ENCODE measurements at places on chromosomes 4 and X. TPM values are rescaled to one million over a fixed set of nuclear protein-coding genes. Genes with fewer than 3 reads are reported as not detected.

The MAGEA9B gene
- not detected for polyA plus RNA-seq

The CENPI gene
- 8.5 TPM for polyA plus RNA-seq

The MAGED4 gene
- polyA plus RNA-seq, result 49.4 TPM

The CFP gene
- 4.1 TPM for polyA plus RNA-seq

The CT83 gene
- polyA plus RNA-seq, result not detected

The NAP1L5 gene
- polyA plus RNA-seq, result 12.5 TPM

The TCEAL6 gene
- not detected for polyA plus RNA-seq

The EREG gene
- 0.05 TPM for polyA plus RNA-seq

The HELT gene
- polyA plus RNA-seq, result not detected

DNA sequence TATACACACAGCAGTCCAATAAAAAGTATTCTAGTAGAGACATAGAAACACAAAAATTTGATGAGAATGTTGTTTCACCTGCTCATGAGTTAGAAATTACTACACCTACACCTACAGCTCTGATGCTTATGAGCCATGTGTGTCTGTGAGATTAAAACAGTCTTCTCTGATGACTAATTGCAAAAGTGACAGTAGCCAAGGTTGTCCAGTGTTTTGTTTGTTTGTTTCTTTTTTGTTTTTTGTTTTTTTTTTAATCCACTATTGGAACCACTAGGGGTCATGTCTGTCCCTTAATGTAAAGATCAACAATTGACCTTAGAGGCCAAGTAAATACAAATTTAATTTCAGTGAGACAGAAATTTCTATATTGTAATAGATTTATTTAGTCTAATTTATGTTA is 423.1 kb downstream of the TEX13C start:
- no peak for DNase-seq

- peak; percentile 15 for DNase-seq
Measured at GRCh38 chr4:110621839-110622751, 782 bp downstream of the PITX2 start.

- DNase-seq, result no peak
Measured at GRCh38 chrX:16931855-16932575, 14.4 kb upstream of the REPS2 start.

GRCh38 chr4:91434631-91435030 is 869.1 kb upstream of the GRID2 start:
- peak; percentile 58 for DNase-seq

DNA sequence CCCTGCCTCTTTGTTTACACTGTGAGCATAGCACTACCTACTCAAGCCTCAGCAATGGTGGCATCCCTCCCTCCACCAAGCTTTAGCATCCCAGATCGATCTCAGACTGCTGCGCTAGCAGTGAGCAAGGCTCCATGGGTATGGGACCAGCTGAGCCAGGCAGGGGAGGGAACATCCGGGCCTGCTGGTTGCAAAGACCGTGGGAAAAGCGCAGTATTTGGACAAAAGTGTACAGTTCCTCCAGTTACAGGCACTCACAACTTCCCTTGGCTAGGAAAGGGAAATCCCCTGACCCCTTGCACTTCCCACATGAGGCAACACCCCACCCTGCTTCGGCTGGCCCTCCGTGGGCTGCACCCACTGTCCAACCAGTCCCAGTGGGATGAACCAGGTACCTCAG is 26.5 kb downstream of the EGF start:
- DNase-seq, result no peak

- no peak for DNase-seq
Measured at GRCh38 chr4:125276811-125277210, 37.9 kb upstream of the FAT4 start.

DNA sequence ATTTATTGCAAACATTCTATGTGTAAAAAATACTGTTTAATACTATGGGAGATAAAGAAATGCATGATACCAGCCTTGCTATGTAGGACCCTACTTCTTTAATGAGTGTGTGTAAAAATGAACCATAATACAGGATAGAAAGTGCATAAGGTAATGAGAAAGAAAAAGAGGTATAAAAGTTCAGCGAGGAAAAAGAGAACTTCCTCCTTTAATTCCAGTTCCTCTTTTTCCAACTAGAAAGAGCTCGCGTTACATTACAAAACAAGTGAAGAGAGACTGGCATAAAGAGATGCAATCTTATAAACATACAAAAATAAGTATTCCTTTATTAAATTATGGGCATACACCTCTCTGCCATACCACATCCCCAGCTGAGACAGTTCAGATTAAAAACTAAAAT is 77.4 kb downstream of the ANKRD17 start:
- DNase-seq, result peak; percentile 12

GRCh38 chrX:119067023-119067739 is 5.6 kb upstream of the CT47C1 start:
- peak; percentile 58 for DNase-seq

- no peak for DNase-seq
Measured at GRCh38 chr4:137768196-137768595, 235.9 kb upstream of the PCDH18 start.

- peak; percentile 79 for DNase-seq
Measured at GRCh38 chr4:62226082-62226481, 1026.0 kb downstream of the ADGRL3 start.

- DNase-seq, result no peak
Measured at GRCh38 chr4:128663325-128663724, 146.2 kb upstream of the JADE1 start.

GRCh38 chrX:41153448-41153847 is 68.2 kb downstream of the USP9X start:
- DNase-seq, result no peak

DNA sequence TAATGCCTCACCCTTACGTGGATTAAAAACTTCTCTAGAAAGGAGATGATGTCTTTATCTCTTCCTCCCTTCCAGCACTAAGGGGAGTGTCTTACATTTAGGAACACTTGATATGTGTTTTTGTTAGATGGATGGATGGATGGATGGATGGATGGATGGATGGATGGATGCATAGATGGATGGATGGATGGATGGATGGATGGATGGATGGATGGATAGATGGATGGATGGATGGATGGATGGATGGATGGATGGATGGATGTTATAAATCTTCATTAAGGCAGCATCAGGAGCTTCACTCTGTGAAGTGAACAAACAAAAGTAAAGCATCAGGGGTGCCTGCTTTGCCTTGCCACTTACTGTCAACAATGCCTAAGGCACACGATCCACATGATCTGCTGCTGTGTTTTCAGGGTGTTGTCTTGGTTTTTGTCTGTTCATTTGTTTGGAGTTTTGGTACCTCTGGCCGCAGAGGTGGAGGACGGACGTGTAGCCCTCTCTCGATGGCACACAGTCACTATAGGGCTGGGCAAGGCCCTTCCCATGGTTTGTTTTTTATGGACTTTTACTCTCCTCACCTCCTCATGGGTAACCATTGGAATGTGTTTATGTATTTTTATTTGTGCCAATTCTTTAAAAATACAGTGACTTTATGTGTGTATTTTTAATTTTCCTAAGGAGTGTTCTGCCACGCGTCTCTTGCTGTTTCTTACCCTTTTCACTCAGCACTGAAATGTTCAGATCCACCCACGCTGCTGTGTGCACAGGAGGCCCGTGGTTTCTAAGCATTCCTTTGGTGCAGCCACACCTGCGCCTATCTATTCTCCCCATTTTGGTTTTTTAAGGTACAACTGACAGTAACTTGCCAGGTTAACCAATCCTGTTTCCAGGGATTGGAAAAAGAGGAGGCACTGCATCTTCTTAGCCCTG is 91.8 kb upstream of the ENPP6 start:
- DNase-seq, result no peak

- peak; percentile 49 for DNase-seq
Measured at GRCh38 chr4:11209826-11210225, 218.9 kb downstream of the HS3ST1 start.

GRCh38 chr4:155207534-155208257 is 740 bp upstream of the NPY2R start:
- DNase-seq, result no peak

GRCh38 chr4:117550085-117550484 is 464.7 kb upstream of the TRAM1L1 start:
- peak; percentile 6 for DNase-seq

GRCh38 chrX:8447368-8447767 is 17.3 kb upstream of the VCX3B start:
- no peak for DNase-seq

All from muscle of leg (tissue), 16 donors.